HT1080 (cell line): ENCODE measurements at places on chromosomes 11 and 22. TPM values are rescaled to one million over a fixed set of nuclear protein-coding genes. Genes with fewer than 3 reads are reported as not detected.

SHISAL1 gene
- total RNA-seq = 1.7 and 2.1 TPM in 2 replicates

OR51A4 gene
- not detected in 2 replicates for total RNA-seq

MIF gene
- 890 and 1,130 TPM in 2 replicates for total RNA-seq

ACAT1 gene
- 173 and 195 TPM in 2 replicates for total RNA-seq

MMP3 gene
- total RNA-seq = 19.5 and 20.0 TPM in 2 replicates

NXPE4 gene
- not detected in 2 replicates for total RNA-seq

KCNE3 gene
- total RNA-seq = not detected in 2 replicates

SLC37A4 gene
- 26.6 and 32.1 TPM in 2 replicates for total RNA-seq

TTC36 gene
- 0.85 and 1.1 TPM in 2 replicates for total RNA-seq

OR56A1 gene
- total RNA-seq = not detected in 2 replicates

CCDC188 gene
- total RNA-seq = 5.3 and 5.8 TPM in 2 replicates

POU2AF2 gene
- total RNA-seq = not detected in 2 replicates

KRTAP5-8 gene
- total RNA-seq = not detected in 2 replicates

BSCL2 gene
- total RNA-seq = 18.8 and 19.2 TPM in 2 replicates

OLFML1 gene
- total RNA-seq = 0.20 TPM in 1 of 2 replicates, not detected in the other

ALDH3B1 gene
- total RNA-seq = 15.5 and 19.0 TPM in 2 replicates

MRPL49 gene
- 100 and 124 TPM in 2 replicates for total RNA-seq

MRGPRE gene
- not detected in 2 replicates for total RNA-seq

SLC6A5 gene
- not detected in 2 replicates for total RNA-seq
